ENCODE measurements at places on chromosomes 2 and 18. TPM values are rescaled to one million over a fixed set of nuclear protein-coding genes. Genes with fewer than 3 reads are reported as not detected.

DNA sequence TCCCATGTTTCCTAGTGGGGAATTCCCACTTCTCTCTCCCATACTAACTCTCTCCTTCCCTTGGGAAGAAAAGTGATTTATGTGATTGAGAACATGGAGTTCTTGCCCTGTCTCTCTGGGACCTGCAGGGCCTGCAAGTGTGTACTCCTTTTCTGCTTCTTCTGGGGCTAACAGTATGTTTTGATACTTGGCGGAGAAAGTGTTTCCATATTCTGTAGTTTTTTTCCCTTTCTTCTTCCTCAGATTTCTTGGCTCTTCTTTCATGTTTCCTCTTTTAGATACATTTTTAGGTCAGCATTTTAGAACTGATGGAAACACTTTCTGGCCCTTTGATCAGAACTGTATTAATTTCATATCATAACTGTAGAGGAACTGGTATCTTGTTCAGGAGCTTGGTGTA, 352.2 kb downstream of the DLGAP1 start:
- DNase-seq = no peak

DNA sequence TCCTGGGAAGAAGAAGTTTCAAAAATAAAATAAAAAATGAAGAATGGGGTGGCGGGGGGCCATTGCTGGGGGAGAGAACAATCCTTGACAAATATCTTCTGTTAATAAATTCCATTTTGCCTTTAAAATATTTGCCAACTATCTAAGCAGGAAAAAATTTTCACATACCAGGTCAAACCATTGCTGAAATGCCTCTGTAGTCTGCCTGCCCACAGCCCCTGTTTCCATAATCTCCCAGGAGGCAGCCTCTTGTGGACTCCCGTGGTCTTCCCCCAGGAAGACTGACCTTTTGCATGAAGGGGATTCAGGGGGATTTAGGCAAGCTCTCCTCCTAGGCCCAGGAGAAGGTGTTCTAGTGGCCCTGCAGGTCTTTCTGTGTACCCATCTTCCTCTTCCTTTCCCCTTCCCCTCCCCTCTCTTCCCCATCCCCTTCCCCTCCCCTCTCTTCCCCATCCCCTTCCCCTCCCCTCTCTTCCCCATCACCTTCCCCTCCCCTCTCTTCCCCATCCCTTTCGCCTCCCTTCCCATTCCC, 61.0 kb downstream of the RPL37A start:
- no peak for DNase-seq

DNA sequence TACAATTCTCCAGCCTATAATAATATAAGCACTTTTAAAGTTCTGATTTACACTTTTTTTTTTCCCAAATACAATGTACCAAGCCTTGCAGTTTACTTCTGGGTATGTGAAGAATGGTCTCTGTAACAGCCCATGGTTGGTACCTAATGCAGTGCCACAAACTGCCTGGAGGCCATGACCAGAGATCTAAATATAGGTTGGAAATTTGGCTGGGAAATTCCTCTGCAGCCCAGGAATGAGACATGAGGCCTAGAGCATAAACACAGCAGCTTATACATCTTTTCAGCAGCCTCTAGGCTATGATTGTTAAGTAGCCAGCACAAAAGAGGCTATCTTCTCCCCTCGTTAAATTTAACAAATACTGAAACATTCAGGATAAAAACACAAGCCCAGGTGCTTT, 432.0 kb upstream of the FAM98A start:
- no peak for DNase-seq

DNA sequence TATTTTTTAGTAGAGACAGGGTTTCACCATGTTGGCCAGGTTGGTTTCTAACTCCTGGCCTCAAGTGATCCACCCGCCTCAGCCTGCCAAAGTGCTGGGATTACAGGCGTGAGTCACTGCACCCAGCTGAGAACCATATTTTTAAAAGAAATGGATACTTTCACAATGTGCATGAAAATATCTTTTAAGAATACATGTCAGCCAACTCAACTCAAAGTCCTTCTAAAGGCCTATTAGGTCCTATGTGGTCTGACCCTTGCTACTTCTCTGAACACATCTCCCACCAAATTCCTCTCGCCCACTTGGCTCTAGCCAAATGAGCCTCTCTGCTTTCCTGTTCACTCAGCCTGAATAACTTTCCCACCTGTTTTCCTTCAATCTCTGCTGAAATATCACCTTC, 119.6 kb downstream of the MTX2 start:
- DNase-seq = no peak

DNA sequence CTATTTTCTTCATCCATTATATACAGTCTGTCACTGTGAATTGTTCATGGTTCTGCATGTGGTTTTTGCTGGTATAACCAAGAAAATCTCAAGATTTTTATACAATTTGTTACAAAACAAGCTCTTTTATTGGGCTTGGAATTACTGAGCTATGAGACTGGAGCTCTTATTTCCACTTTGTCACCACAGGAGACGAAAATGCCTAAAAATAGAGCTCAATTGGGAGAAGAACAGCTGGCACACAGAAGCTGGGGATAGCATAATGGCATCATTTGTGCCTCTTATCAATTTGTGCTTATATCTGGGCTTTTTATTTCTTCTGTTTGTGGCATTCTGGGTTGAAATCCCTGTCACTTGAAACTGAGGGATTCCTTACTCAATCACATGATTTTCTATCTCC, 219.1 kb downstream of the CALCRL start:
- DNase-seq = no peak

GRCh38 chr2:8578335-8579244, 103.3 kb upstream of the ID2 start:
- DNase-seq = no peak

- DNase-seq = no peak
These were observed 369.7 kb upstream of the TRIB2 start for GRCh38 chr2:12347066-12347493.

DNA sequence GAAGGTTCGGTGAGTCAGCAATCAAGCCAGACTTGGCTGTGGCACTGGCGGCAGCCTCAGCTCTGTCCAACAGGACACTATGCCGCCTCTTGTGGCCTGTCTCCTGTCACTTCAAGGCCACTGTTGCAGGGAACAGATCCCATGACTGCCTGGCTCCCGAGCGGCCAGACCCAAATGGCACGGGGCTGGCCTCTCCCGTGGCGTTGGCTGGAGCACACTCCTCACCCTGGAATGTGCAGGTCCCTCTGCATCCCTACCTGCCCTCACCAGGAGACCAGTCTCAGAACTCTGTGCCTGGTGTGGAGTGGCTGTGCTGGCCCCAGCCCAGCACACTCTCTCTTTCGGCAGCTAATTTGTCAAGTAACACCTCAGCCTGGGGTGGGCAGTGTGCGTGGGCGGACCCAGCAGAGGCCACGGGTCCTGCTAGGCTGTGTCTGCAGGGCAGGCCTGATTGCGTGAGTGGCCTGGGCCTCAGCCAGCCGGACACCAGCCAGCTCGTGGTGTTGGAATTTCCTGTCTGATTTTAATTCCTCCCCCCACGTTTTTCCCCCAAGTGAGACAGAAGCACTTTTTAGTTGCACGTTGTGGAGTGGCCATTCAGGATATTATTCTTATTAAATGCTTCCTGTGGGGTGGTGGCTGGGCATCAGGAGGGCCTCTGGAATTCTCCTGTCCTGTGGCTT, 179.3 kb downstream of the GLI2 start:
- peak; percentile 88 for DNase-seq

DNA sequence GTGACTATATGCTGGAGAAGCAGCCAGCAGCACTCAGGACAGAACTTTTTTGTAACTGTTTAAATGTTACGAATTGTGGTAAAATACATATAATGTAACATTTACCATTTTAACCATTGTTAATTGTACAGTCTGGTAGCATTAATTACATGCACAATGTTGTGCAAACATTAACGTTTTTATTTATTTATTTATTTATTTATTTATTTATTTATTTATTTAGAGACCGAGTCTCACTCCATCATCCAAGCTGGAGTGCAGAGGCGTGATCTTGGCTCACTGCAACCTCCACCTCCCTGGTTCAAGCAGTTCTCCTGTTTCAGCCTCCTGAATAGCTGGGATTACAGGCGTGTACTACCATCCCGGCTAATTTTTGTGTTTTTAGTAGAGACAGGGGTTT, 88.7 kb upstream of the TEX51 start:
- no peak for DNase-seq

GRCh38 chr2:120161190-120161589, 62.0 kb downstream of the TMEM185B start:
- no peak for DNase-seq

DNA sequence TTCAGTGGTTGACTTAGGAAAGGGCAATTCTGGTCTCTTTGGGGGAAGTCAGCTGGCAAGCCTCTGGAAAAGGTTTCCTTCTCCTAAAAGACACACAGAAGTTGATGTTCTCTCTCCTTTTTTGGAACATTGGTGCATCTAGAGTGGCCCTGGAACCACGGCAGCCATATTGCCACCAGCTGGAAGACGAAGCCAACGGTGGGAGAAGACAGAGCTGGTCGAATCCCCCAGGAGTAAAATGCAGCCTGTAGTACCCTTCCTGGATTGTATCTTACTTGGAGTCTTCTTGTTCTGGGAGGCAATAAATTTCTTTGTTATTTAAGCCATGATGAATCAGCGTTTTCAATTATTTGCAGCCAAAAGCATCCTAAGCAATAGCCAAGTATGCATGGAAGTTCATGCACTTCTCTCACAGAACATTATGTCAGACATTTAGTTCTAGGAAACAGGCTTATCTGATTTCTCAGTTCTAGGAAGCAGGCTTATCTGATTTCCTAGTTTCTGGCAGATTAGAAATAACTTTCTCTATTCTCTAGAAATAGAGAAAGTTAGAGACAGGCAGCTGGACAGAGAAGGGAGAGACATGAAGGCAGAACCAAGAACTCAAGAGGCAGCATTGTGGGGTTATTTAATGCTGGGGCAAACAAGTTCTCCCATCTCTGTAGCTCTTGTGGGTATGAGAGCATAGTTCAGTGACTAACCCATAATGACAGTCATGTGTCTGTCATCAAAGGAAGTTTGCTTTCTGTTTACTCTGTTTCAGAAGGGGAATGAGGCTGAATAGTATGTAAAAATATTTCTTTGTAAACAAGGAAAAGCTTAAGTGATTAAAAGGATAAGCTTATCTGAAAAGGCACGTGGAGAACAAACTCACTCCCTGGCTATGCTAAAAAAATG, 40.5 kb upstream of the NABP1 start:
- DNase-seq = no peak

- DNase-seq = no peak
These were observed 530.7 kb downstream of the ZNF804A start for GRCh38 chr2:185128996-185129395.

GRCh38 chr2:73984203-73984921, at the start of gene TET3:
TSS of gene TET3 (plus strand) at chr2:73984910. CDS start at chr2:73986404, 1,494 bp downstream.
- DNase-seq = peak; percentile 72

GRCh38 chr18:13258921-13259320, 40.4 kb downstream of the LDLRAD4 start:
- DNase-seq = no peak

- DNase-seq = no peak
These were observed 6.4 kb downstream of the TRAK2 start for GRCh38 chr2:201444746-201445465.

GRCh38 chr2:201860636-201861066, 54.3 kb downstream of the CDK15 start:
- DNase-seq = peak; percentile 40

DNA sequence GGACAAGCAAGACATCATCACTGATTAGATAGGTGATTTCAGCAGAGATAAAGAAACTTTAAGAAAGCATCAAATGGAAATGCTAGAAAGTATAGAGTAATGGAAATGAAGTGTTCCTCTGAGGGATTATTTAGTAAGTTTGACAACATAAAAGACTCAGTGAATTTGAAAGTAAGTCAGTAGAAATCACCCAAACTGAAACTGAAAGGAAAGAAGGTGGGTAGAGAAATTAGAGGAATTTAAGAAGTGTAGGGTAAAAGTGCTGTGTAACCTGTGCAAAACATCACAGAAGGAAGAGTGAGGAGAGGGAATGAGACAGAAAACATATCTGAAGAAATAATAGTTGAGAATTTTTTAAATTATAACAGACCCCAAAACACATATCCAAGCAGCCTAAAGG, 343.1 kb downstream of the CBLN2 start:
- DNase-seq = no peak

- no peak for DNase-seq
These were observed 33.0 kb upstream of the GREB1 start for GRCh38 chr2:11500702-11501303.

DNA sequence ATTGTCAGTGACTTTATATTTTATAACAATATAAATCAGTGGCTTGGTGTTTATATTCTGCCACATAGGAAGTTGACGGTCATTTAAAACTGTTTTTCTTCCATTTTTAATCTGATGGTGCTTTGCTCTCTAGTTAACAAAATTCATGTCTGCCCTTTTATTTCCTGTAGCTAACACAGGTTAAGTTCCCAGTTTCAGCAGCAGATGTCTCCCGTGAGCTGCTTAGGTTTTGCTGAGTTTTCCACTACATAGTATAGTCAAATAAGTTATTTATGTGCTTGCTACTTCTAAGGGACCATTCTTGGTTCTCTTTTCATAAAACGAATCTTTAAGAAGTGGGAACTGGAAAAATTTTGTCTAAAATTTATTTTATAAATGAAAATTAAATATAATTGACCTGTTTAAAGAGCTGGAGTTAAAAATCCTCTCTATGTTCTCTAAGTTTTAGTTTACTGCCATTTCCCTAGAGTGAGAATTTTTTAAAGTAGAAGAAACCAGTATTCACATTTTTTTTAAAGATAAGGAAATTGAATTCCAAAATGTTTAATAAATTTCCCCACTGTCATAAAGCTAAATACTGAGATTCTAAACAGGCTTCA, 20.6 kb downstream of the HTR2B start:
- DNase-seq = peak; percentile 48

The FAM237A gene
- 1.4 TPM for total RNA-seq

The CRYGC gene
- not detected for total RNA-seq

The GULP1 gene
- total RNA-seq = 8.3 TPM

The EVX2 gene
- not detected for total RNA-seq

The AMER3 gene
- not detected for total RNA-seq

The KIF1A gene
- total RNA-seq = 1.1 TPM

The PLEKHA3 gene
- total RNA-seq = 29.0 TPM

The FAHD2A gene
- 51.7 TPM for total RNA-seq

The SP140 gene
- total RNA-seq = 1.4 TPM

The NT5DC4 gene
- not detected for total RNA-seq

The CCL20 gene
- not detected for total RNA-seq

The GLI2 gene
- total RNA-seq = 4.1 TPM

The CD207 gene
- 0.17 TPM for total RNA-seq

The FKBP1B gene
- 5.5 TPM for total RNA-seq

Data from heart left ventricle (tissue), 16 donors.